Fibroblast of skin of left biceps (primary cell): ENCODE measurements at places on chromosomes 11 and 22.

GRCh38 chr11:78415338-78415737 lies 2.3 kb downstream of the GAB2 start:
- no peak for DNase-seq

- no peak for DNase-seq
Measured at GRCh38 chr11:104051778-104052177, 15.3 kb downstream of the DDI1 start.

DNA sequence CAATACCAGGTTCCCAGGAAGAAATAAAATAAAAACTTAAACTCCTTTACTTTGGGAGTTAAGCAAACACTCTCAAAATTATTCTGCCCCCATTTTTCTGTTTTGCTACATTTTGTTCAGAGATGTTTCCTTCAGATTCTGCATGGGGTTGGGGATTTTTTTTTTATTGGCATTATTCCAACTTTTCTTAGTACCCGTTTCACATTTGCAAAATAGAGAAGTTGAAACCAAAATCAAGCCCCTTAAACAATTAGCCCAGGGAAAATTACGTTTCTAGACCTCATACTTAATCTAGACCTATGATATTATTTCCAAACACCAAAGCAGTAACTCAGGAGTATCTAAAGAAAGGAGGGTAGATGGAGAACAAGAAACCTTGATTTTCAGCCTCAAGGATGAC lies 20.6 kb upstream of the MS4A7 start:
- DNase-seq, result no peak

GRCh38 chr11:95076981-95077380 lies 10.3 kb downstream of the SRSF8 start:
- no peak for DNase-seq

DNA sequence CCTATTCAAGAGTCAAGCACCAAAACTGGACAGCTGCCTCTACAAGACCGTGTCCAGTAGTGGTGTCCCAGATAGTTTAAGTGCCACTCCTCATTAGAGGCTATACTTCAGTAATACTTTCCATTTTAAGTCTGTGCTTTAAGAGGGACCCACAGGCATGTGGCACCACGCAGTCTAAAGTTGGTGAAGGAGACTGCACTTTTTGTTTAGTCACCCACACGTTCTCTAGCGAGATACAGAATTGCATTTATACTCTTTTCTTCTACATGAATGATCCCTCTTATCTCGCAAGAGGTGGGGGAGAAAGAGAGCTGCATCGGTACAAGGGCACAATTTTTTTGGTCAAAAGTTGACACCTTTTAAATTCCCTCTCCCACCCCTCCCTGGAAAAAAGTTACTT lies 41.5 kb downstream of the DDX6 start:
- no peak for DNase-seq

DNA sequence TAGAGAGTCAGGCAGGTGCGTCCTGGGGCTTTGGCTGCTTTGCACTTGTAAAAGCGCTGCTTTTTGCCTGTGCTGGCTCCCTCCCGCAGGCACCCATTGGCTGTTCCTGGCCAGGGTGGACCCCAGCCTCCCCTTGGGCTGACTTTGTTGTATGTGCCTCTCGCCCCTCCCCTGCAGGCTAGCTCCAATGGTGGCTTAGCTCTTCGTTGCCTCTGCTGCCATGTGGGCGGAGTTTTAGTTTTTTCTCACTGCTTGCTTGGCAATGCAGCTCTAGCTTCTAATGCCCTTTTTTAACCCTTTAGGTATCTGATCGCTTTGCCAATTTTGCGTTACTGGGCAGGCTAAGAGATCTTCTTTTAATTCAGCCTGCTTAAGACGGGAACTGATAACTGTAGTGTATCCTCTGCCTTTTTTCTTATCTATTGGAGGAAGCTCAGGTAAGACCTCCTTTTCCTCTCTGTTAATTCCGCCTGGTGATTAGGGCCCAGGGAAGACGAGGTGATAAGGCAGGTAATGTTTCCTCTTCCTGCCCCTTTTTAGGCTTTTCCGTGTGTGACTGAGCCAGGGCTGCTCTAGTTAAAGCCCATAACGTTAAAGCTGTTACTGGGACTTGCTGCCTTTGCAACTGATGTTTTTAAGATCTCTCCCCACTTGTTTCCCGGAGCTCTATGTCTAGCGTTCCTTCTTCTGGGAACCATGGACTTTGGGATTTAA lies 11.7 kb upstream of the GLYATL1 start:
- DNase-seq, result no peak

- DNase-seq, result no peak
Measured at GRCh38 chr11:86478348-86478747, 103.7 kb downstream of the CCDC81 start.

DNA sequence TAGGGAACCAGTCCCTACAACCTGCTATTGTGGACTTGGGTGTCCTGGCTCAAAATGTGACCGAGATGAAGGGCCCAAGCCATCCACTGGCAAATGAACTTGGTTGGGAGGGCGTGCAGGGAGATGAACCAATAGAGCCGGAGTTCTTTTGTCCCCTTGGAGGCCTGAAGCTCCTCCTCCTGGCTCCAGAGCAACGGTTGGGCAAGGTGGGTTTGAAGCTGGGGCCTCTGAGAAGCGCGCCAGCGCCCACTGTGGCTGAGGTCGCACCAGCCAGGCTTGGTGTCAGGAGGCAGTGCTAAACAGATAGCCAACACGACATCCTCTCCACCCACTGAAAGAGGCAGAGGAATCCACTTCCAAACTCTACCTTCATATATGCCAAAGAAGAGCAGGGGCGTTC lies 36.0 kb upstream of the PACSIN2 start:
- no peak for DNase-seq
